ENCODE measurements at places on chromosomes 16 and 17. TPM values are rescaled to one million over a fixed set of nuclear protein-coding genes. Genes with fewer than 3 reads are reported as not detected.

GRCh38 chr17:68290268-68290954, 516 bp downstream of the SLC16A6 start:
- DNase-seq = no peak

- no peak for DNase-seq
These were observed 4.2 kb downstream of the CPSF4L start for GRCh38 chr17:73257516-73257915.

The CXCL16 gene
- 13.5 TPM for total RNA-seq

- DNase-seq = no peak
These were observed 14.7 kb upstream of the SLX4 start for GRCh38 chr16:3625911-3626732.

- no peak for DNase-seq
These were observed 44.6 kb downstream of the GPT2 start for GRCh38 chr16:46928811-46929210.

- DNase-seq = no peak
These were observed 123.1 kb downstream of the C16orf78 start for GRCh38 chr16:49496656-49497055.

The FZD2 gene
- total RNA-seq = 4.5 TPM

The SCNN1G gene
- total RNA-seq = 1.2 TPM

GRCh38 chr17:18074566-18075272, 13.0 kb upstream of the DRG2 start:
- no peak for DNase-seq

The COA3 gene
- 31.5 TPM for total RNA-seq

The AIPL1 gene
- not detected for total RNA-seq

The DERL2 gene
- total RNA-seq = 25.8 TPM

GRCh38 chr16:11629071-11630030, 38.9 kb upstream of the SNN start:
- no peak for DNase-seq

The KRT33B gene
- 0.17 TPM for total RNA-seq

DNA sequence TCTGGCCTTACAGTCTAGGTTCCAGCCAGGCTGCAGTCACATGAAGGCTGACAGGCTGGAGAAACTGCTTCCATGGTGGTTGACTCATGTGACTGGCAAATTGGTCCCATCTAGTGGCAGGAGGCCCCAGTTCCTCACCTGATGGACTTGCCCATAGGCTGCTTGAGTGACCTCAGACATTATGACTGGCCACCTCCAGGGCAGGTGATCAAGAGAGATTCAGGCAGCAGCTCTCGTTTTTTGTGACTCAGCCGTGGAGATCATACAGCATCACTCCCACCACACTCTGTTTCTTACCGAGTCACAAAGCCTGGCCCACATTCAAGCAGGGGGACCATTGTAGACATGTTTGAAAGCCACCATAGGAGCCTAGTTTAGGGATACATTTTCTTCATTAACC, 34.5 kb downstream of the SIAH1 start:
- peak; percentile 56 for DNase-seq

The MFSD11 gene
- 38.5 TPM for total RNA-seq

- DNase-seq = no peak
These were observed 191.9 kb upstream of the KCNJ16 start for GRCh38 chr17:69883120-69883519.

DNA sequence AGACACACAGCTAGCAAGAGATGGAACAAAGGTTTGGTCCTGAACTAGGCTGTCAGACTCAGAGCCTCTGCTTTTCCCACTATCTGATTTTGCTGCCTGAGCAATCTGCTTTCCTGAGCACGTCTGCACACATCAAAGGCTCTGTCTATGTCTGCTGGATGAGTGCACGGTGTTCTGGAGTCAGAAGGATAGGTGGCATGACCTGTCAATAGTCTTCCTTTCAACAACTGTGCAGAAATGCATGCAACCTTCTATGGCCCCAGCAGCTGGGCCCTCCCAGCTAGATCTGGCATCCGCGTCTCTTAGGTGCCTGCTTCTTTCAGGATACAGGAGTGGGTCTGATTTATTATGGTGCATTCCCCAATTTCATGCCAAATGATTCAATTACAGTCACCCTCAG, 138.3 kb downstream of the UTP18 start:
- no peak for DNase-seq

The LRRC46 gene
- not detected for total RNA-seq

DNA sequence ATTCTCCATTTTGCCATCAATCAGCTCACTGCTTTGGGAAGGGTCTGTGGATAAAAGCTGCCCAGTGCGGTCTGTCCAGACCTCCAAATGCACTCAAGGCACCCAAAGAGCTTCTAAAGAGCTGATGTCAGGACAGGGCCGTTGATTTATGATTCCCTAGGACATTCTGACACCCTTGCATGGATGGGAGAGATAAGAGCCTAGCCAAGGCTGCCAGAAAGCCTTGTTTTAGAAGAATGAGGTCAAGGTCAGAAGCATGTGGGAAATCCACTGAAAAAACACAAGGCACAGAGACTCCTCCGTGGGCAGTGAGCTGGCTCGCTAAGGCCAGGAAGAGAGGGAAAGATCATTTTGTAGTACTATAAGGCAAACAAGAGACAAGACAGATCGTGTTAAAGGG, 214.0 kb downstream of the CDH11 start:
- DNase-seq = no peak

DNA sequence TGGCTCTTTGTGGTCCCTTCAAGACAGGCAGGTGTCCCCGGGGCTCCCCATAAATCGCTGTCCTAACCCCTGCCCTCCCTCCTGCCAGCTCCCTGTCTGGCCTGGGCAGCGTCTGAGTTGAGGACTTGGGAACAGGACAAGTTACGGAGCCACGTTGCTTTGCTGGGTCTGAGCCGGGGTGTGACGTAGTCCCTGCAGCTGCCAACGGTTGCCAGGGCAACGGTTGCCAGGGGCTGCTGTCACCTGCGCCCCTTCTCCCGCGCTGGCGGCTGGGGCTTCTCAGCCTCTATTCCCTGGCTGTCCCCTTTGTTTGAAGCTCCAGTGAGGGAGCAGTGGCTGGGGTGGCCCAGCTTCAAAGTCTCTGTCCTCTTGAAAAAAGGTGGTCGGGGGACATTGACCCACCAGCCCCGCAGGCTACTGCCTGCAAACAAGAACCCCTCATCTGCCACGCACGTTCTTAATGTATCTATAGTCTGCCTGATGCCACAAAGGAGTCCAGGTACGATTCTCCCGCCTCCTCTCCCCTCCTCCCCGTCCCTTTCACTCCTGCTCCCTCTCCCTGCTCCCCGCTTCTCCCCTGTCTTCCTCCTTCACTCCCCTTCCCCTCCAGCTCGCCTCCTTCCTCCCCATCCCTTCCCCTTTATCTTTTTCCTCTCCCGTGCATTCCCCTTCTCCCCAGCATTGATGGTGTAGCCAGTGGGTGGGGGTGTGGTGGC, 10.9 kb downstream of the ADGRG1 start:
- DNase-seq = no peak

- no peak for DNase-seq
These were observed 25.3 kb downstream of the KLHDC4 start for GRCh38 chr16:87740441-87740840.

GRCh38 chr16:59573528-59574271, 839.6 kb upstream of the GOT2 start:
- peak; percentile 37 for DNase-seq

GRCh38 chr17:80009391-80010282, 26.0 kb downstream of the TBC1D16 start:
- DNase-seq = no peak

- peak; percentile 35 for DNase-seq
These were observed 61.6 kb downstream of the RGS9 start for GRCh38 chr17:65198653-65199382.

The FBXW10 gene
- total RNA-seq = under 0.01 TPM

The ZMYND15 gene
- total RNA-seq = 0.33 TPM

The CYB561 gene
- 22.9 TPM for total RNA-seq

- no peak for DNase-seq
These were observed 1.9 kb upstream of the TBC1D10B start for GRCh38 chr16:30372038-30372712.

The MVD gene
- total RNA-seq = 57.7 TPM

The TERB1 gene
- 0.17 TPM for total RNA-seq

DNA sequence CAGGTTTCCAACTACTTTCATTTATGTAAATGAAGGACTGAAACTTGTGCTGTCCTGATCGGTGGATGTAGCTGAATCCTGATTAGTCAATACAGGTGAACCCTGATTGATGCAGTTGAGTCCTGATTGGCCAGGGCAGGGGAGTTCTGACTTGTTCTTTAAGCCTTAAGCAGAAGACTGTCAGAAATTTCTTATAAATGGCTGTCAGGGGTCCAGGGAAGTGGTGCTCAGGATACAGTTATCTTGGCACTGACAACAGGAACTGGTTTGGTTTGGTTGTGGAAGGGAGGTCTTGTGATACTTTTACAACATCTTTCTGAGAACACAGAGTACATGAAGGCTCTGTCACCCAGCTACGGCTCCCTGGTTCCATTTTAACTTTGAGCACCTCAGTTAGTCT, 132.1 kb downstream of the KCNJ12 start:
- DNase-seq = no peak

The SEC14L5 gene
- under 0.01 TPM for total RNA-seq

GRCh38 chr17:76097716-76098295, 5.8 kb downstream of the EXOC7 start:
- no peak for DNase-seq

The TRPV2 gene
- total RNA-seq = 0.33 TPM

The CDH16 gene
- total RNA-seq = 0.28 TPM

DNA sequence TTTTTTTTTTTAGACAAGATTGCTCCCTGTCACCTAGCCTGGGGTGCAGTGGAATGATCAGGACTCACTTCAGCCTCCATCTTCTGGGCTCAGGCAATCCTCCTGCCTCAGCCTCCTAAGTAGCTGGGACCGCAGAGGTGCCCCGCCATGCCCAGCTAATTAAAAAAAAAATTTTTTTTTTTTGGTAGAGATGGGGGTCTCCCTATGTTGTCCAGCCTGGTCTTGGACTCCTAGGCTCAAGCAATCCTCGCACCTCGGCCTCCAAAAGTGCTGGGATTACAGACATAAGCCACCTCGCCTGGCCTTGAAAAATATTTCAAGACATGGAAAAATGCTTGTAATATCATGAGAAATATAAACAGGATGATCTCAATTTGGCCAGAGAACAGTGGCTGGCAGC, 42.9 kb downstream of the HAPSTR1 start:
- no peak for DNase-seq

The OR4D2 gene
- not detected for total RNA-seq

The CD300H gene
- total RNA-seq = not detected

The GRB7 gene
- total RNA-seq = 14.6 TPM

The ITGB3 gene
- 1.4 TPM for total RNA-seq

DNA sequence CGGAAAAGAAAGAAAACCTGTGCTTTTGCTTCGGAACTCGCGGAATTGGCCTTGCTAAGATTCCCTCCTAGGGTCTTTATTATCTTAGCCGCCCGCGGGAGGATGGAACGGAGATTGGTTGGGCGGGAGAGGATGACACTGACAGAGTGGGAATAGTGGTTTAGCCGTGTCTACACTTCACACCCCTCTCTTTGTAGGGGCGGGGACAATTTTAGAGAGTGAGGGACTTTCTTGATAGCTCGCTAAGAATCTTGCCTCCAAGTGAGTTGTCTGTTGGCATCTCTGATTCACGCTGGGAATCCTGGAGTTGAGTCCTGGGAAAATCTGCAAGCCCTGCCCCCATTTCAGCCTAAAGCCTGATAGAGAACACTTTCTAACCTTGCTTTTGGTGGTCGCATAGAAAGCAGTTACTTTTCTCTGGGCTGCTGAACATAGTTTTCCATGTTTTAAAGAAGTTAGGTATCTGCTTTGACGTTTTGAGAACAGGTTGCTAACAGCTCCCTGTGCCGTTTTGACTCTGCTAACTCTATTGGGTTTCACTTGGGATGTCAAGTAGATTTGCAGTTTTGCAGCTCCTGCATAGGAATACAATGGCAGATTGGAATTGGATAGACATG, 697 bp downstream of the NOL11 start:
- DNase-seq = peak; percentile 56

DNA sequence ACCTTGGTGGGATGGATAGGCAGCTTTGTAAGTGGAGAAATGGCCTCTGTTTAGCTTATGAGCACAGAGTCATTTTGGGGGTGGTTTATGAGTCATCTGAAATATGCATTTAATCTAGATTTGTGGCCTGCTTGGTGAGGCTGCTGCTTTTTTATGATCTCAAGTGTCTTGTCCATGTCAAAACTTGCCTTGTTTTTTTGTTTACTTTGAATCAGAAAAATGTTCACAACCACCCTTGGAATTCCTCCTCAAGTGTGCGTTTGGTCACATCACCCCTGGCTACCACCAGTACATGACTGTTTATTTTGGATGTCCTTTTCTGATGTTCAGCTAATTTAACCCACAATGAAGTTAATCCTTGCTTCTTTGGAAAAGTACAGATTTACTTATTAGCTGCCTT, 64.6 kb downstream of the FTO start:
- peak; percentile 94 for DNase-seq

The MRPL38 gene
- 67.6 TPM for total RNA-seq

All from mammary epithelial cell (primary cell).